ENCODE measurements at places on chromosomes 16 and 17.

DNA sequence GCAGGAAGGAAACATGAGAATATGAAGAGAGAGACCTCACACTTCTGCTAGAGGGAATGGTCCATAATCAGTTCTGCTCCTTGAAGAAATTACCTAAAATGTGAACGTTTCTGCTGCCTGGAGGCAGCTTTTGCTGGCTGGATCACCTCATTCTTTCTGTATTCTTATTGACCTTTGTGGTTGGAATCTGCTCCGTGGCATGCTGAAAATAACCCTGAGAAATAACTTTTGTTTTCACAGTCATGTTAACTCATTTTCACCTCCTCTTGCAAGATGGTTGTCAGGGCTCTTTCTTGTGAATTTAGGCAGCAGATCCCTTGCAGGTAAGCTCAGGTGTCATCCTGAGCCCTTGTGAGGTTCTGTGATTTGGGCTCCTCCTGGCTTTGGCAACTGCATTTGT, 70.2 kb downstream of the IRF8 start:
- DNase-seq: no peak

DNA sequence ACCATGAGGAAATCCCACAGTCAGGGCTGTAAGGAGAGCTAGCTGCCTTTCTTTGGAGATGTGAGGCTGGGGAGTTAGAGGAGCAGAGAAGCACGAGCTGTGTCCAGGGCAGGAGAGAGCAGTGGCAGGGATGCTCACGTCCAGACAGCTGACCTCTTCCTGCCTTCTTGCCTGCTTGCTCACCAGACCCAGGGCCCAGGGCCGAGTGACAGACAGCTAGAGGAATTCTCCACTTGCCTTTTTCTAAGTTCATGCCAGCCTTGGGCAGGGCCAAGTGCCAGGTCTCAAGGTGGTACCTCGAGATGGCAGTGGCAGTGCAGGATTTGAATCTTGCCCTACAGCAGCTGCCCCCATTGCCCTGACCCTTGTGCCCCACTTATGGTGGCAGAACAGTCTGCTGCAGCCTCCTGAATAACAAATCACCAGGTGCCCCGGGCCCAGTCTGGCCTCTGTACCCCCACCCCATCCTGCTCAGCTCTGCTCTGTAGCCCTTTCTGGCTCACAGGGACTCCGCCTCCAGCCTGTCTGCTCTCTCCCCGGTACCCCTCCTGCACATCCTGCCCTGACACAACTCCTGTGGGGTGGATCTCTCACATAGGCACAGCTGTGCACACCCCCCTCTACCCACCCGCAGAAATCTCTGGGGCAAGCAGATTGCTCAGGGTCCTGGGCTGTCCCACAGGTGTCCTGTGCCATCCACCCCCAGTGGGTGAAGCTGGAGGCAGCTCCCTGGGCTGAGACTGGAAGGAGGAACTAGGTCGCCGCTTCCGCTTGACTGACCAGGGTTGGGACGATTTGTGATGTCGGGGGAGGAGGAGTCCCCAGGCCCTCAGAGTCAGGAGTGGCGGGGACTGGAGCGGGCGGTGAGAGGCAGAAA, 25.9 kb downstream of the GRIN2C start:
- DNase-seq: no peak

GRCh38 chr17:69864462-69864861, 210.6 kb upstream of the KCNJ16 start:
- no peak for DNase-seq

GRCh38 chr17:5846001-5846400, 224.2 kb upstream of the WSCD1 start:
- DNase-seq: no peak

- DNase-seq: no peak
Observed at GRCh38 chr16:70767377-70768202, 33.4 kb downstream of the VAC14 start.

DNA sequence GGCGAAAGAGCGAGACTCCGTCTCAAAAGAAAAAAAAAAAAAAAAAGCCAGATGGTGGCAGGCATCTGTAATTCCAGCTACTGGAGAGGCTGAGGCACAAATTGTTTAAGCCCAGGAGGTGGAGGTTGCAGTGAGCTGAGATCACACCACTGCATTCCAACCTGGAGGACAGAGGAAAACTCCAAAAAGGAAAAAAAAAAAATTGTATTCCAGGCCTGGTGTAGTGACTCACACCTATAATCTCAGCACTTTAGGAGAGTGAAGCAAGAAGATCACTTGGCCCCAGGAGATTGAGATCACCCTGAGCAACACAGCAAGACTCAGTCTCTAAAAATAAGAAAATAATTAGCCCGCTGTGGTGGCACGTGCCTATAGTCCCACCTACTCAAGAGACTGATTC, 20.1 kb downstream of the HBQ1 start:
- DNase-seq: no peak

DNA sequence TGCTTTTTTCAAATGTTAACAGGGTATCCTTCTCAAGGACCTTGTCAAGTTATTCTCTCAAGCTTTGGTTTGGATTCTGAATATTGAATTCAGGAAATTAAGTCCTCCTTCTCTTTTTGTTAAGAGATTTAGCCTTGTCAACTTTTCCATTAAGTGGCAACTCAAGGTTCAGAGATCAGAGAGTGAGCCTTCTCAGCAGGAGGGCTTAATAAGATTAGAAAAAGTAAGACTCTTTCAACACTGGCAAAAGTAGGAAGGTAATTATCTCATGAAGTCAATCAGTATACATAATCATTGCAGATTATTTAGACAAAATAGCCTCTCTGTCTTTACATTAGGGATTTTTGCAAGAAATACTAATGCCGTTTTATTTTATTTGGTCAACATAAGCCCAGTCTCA, 330.7 kb downstream of the KIF2B start:
- no peak for DNase-seq

DNA sequence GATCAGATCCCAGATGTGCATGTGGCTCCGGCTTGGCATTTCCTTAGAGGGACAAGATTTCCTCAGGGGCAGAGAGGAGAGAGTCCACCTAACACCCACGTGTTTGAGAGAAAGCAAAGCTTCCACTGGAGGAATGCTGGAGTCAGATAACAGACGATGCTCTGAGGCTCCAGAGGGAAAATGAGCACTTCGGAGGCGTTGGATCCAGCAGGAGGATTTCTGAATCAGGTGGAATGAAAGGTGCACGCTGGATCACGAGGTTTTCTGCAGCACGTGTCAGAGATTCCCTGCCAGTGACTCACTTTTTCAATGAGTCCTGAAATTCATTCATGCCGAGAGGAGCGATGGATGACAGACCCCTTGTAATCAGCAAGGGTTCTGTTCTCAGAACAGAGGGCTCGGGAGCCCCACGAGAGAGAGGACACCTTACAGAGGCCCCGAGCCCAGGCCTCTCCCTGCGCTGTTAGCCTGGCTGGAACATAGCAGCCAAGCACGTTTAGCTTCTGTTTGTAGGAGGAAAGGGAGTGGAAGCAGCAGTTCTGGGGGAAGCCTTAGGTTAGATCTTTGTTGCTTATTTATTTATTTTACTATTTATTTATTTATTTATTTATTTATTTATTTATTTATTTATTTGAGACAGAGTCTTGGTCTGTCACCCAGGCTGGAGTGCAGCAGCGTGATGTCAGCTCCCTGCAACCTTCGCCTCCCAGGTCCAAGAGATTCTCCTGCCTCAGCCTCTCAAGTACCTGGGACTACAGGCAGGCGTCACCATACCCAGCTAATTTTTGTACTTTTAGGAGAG, 49.3 kb upstream of the JPH3 start:
- DNase-seq: no peak

DNA sequence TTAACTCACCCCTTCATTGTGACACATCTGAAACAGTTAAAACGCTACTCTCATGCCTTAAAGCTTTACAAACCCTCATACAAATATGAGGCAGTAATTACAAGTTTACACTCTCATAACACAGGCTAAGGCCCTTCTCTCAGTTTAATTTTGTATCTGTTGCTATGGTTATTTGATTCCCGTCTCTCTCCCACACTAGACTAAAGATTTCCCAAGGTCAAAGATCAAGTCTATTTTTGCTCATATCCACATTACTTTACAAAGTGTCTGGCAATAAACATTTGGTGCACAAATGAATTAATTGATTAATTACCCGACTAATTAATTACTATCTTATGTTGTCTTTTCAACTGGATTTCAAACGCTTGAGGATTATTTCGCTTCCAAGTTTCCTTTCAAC, 86.4 kb upstream of the MYOCD start:
- DNase-seq: no peak

DNA sequence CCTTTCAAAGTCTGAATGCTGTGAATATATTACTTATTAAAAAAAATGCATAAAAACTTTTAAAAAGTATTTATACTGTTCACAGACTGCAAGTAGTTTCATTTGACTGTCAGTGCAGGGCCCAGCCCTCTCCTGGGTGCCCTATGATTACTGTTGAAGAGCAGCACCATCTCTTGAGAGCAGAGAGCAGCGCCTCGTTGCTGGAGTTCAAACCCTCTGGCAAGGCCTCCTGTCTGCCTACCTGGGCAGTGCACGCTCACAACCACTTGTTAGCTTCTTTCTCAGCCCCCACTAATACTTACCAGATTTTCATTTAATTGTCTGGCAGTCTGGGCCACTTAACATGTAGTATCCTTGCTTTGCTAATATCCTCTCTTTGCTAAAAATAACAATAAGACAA, 233.4 kb downstream of the PHKB start:
- DNase-seq: no peak
